Epithelial cell of esophagus (primary cell): ENCODE measurements at places on chromosomes 1 and 21.

GRCh38 chr1:90413519-90413918, 303.6 kb downstream of the BARHL2 start:
- no peak for DNase-seq

- DNase-seq, result peak; percentile 49
These were observed 176.7 kb downstream of the CRB1 start for GRCh38 chr1:197444755-197445154.

DNA sequence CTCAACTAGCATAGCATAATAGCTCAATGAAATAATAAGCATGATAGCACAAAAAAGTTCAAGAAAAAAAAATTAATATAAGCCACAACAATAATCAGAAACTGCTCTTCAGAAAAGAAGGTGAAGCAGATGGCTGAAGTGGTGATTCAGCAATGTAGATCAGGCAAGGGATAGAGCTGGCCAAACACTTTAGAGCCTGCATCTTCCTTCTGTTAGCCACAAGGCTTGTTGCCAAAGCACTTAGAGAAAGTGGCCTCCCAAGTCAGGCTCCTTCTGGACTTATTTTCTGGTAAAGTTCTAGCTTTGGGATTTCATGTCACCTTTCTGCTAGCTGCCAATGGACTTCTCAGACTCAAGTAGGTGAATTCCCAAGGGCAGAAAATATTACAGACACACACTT, 60.3 kb upstream of the C1orf87 start:
- DNase-seq, result no peak

- no peak for DNase-seq
These were observed 299.8 kb upstream of the NR5A2 start for GRCh38 chr1:199727682-199728081.

DNA sequence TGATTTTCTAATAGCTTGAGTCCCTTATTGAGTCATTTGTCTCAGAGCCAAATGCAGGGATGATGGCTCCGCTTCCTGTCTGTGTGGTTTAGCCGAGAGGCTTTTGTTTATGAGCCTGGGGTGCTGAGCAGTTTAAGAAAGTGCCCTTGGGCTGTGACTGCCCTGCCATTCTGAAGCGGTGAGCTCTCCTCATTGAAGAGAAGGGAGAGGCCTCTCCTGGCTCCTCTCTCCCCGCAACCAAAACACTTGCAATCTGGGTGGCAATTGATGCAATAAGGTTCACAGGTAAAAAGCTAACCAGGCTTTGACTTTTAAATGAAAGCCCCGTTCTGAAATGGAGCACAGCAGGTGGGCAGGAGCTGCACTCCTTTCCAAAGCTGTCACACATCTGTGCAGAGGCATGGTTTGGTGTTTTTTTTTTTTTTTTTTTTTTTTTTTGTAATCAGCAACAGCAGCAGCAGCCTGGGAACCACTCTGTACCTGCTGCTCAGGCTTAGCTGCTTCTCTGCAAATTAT, 403.7 kb downstream of the SIPA1L2 start:
- DNase-seq, result peak; percentile 77

DNA sequence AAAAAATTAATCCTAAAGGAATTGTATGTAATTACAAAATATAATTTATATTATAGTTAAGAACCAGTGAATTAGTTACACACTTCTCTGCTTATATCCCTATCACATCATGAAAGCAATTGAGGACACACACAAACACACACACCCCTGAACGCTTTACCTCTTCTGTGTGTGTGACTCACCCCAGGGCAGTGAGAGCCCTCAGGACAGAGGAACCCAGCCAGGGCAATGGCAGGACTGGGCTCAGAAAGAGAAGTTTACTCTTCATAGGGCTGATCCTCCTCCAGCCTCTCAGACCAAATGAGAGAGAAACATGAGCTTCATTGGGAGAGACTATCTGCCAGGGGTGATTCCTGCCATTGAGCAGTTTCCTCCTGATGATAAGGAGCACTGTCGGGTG, 38.1 kb downstream of the SLC44A3 start:
- DNase-seq, result peak; percentile 62

- DNase-seq, result no peak
These were observed 60.0 kb downstream of the BACE2 start for GRCh38 chr21:41228006-41228370.

- peak; percentile 92 for DNase-seq
These were observed 20.6 kb upstream of the PGD start for GRCh38 chr1:10378081-10378841.
